Suprapubic skin (tissue), 4 donors: ENCODE measurements at places on chromosomes 1 and 21. TPM values are rescaled to one million over a fixed set of nuclear protein-coding genes. Genes with fewer than 3 reads are reported as not detected.

PPM1J gene
- 11.8 TPM for total RNA-seq

COL24A1 gene
- 1.1 TPM for total RNA-seq

SIK1 gene
- 108 TPM for total RNA-seq

HES4 gene
- total RNA-seq, result 12.7 TPM

CHAF1B gene
- total RNA-seq, result 2.8 TPM

DNA sequence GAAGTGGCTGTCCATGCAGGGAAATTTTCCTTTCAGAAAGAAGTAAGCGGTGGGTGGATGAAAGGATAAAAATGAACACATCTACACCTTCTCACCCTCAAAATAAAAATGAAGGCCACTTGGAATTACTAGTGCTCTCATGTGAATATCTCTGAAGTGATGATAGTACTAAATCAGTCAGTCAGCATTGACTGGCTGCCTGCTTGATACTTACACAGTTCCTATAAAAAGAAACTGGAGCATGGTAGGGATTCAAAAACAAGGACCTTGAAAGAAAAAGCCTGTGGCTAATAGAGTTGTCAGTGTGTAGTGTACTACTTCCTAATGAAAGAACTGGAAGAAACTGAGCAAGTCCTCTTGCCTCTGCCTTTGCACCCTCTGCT, 239.7 kb downstream of the HLX start:
- DNase-seq, result no peak

GRCh38 chr1:201603613-201604232, 64.8 kb downstream of the NAV1 start:
- DNase-seq, result no peak

DNA sequence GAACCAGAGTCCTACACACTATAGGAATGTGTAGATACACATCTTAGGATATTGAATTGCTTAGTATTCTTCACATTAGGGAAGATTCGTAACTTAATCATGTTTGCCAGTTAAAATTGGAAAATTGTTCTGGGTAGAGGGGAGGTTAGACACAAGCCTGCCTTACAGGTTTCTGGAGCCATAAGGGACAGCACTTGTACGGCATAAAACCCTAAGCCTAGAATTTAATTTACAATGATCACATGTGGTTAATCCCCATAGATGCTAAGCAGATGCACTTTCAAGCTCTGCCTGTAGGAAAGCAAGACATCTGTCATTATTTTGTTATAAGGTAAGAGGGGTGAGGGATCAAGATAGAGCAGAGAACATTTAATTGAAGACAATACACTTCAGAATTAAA, 820.7 kb downstream of the NCAM2 start:
- DNase-seq, result no peak

- DNase-seq, result peak; percentile 44
Measured at GRCh38 chr1:53653631-53654030, 85.3 kb downstream of the GLIS1 start.

DNA sequence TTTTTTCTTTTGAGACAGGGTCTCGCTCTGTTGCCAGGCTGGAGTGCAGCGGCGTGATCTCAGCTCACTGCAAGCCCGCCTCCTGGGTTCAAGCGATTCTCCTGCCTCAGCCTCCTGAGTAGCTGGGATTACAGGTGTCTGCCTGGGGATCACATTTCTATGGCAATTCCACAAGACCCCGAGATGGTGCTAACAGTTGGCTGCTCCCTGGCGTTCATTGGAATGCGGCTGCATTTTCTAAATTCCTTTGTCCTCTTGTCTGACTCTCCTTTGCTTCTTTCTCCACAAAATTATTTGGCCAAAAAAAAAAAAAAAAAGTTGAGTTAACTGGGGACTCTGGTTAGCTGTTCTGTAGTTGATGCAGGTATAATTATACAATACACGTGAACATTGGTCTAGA, 176.4 kb downstream of the ETS2 start:
- DNase-seq, result no peak

- no peak for DNase-seq
Measured at GRCh38 chr1:201381130-201381529, 3.6 kb upstream of the TNNT2 start.

DNA sequence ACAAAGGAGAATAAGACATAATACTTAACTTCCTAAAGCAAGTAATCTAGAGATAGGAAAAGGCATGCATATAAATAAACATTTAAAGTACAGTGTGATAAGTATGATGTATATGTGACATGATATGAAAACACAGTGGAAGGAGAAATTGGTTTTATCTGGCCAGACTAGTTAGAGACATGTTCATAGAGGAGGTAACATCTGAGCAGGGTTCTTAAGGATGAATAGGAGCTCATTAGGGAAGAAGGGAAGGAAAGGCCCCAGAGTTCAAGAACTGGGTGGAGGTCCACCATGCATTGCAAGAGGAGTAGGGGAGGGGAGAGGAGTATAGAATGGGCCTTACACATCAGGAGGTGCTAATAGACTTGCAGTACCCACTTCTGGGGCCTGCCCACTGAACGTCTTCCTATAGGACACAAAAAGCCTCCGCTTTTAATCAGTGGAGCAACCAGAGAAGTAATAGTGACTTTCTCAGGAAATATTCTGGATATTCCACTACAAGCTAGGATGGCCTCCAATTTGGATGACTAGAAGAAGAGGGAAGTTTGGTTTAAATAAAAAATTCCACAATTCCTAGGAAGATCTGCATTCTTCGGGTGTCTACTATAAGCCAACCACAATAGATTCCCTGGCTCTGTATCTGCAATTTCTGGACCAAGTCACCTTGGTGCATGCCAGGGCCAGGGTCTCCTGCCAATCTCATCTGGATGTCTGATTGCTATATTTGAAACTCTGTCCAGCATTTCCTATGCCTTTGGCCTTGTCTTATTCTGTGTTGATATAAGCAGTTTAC, 41.9 kb downstream of the NGF start:
- DNase-seq, result no peak

- DNase-seq, result no peak
Measured at GRCh38 chr1:100463791-100464424, 74.0 kb upstream of the GPR88 start.

- no peak for DNase-seq
Measured at GRCh38 chr1:160238408-160238807, 23.9 kb downstream of the DCAF8 start.
